ENCODE measurements at places on chromosomes 5 and 9.

GRCh38 chr5:53167836-53168235 lies 58.3 kb upstream of the MOCS2 start:
- H3K27ac ChIP-seq, result no peak overlapping the region
- H3K4me3 ChIP-seq, result no peak overlapping the region
- no peak for DNase-seq
- H3K4me1 ChIP-seq, result no peaks in the 10 kb centered on the region

DNA sequence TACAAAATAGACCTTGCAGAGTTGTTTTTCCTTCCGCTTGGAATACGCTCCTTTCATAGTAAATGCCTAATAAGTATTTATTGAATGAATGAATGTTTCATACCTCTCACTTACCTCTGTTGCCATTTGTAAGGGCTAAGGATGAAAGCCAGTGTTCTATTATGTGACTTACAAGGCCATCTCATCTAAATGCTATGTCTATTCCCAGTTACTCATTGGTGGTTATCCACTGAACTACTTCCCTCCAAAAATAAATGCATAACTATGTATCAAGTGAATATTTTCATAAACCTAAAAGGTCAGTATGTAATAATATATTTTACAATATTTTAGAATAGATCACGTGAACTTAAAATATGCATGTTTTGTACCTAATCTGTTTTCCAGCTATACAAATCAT lies 670.5 kb upstream of the RGMB start:
- DNase-seq, result no peak
- H3K4me1 ChIP-seq, result no peaks in the 10 kb centered on the region
- no peak overlapping the region for H3K27ac ChIP-seq
- H3K4me3 ChIP-seq, result no peak overlapping the region

DNA sequence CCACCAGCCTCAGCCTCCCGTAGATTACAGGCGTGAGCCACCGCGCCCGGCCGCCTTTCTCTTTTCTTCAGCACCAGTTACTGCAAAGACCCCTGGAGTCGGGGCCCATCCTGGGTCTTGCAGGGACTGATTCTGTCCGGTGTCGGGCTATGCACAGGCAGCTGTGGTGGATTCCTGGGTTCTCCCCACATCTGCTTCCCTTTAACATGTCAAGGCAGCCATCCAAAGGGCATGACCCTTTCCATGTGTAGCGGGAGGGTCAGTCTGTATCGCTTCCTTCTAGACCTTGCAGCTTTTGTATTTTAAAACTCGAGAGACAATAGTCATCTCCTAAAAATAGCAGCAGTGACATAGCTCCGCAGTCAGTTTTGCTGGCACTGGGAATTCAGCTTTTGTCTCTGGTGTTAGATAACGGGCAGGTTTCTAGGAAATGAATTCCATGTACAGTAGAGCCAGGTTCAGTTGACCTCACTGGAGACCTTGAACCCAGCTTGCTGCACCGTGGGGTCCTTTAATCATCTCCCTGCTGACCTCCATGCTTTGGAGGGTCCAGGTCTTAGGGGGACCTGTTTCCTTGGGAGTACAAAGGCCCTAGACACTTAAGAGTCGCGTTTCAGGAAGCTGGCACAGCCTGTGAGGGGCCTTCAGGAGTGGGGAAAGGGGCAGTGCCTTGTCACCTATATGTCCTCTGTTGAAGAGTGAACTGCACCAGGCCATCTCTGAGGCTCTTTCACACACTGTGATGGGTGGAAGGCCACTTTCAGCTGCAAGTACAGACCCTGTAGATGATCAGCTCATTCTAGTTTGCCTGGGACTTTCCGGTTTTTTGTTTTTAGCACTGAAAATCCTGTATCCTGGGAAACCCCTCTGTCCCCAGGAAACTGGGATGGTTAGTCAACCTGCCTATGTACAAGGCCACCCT lies 13.8 kb downstream of the ANKRD33B start:
- H3K36me3 ChIP-seq, result peaks cover 3% of the 10 kb centered on the region
- peaks cover 39% of the 10 kb centered on the region for H3K4me1 ChIP-seq
- H3K27me3 ChIP-seq, result peaks cover 2% of the 10 kb centered on the region

DNA sequence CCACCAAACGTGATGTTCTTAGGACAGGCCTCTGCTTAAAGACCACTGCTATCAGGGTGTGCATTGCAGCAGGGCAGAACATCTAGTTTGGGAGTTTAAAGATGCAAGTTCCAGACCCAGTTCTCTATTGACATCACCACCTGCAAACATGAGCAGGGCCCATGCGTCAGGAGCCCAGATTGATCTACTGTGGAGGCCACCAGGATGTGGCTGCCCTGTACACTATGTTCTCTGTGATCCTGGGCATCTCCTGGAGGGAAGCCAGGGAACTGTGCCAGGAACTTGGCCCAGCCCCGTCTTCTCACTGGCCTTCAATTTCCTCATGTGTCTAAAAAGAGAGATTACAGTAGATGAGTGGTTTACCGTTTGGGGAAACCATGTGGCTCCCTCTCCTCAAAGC lies 87.1 kb downstream of the PDE6A start:
- no peak overlapping the region for H3K4me3 ChIP-seq
- H3K27me3 ChIP-seq, result no peaks in the 10 kb centered on the region
- no peak overlapping the region for H3K27ac ChIP-seq
- H3K4me1 ChIP-seq, result peaks cover 15% of the 10 kb centered on the region

- no peak overlapping the region for H3K27ac ChIP-seq
- no peak for DNase-seq
- H3K27me3 ChIP-seq, result no peaks in the 10 kb centered on the region
- no peaks in the 10 kb centered on the region for H3K4me1 ChIP-seq
- H3K36me3 ChIP-seq, result no peaks in the 10 kb centered on the region
- H3K4me3 ChIP-seq, result no peak overlapping the region
Observed at GRCh38 chr5:22541037-22541436, 312.1 kb downstream of the CDH12 start.

GRCh38 chr5:72018143-72018803 lies 89.0 kb upstream of the MAP1B start:
- peak; percentile 61 for DNase-seq
- no peak overlapping the region for H3K27ac ChIP-seq
- no peaks in the 10 kb centered on the region for H3K4me1 ChIP-seq
- H3K4me3 ChIP-seq, result no peak overlapping the region

DNA sequence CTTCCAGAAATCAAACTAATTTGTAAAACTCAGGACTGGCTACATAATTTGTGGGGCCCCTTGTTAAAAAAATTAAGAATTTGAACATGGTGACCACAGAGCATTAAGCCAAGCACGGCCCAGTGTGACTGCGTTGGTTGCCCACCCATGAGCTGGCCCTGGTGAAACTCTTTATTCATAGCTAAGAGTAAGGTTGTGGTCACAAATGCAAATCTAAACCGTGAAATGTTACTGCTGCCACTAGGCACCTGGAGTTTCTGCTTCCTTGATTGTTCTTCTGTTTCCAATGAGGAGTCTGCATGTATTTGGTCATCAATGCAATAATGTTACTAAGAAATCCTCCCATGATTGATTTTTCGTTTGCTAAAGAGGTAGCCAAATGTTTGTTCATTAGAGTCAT lies 4.2 kb downstream of the GCNT1 start:
- H3K27me3 ChIP-seq, result no peaks in the 10 kb centered on the region

DNA sequence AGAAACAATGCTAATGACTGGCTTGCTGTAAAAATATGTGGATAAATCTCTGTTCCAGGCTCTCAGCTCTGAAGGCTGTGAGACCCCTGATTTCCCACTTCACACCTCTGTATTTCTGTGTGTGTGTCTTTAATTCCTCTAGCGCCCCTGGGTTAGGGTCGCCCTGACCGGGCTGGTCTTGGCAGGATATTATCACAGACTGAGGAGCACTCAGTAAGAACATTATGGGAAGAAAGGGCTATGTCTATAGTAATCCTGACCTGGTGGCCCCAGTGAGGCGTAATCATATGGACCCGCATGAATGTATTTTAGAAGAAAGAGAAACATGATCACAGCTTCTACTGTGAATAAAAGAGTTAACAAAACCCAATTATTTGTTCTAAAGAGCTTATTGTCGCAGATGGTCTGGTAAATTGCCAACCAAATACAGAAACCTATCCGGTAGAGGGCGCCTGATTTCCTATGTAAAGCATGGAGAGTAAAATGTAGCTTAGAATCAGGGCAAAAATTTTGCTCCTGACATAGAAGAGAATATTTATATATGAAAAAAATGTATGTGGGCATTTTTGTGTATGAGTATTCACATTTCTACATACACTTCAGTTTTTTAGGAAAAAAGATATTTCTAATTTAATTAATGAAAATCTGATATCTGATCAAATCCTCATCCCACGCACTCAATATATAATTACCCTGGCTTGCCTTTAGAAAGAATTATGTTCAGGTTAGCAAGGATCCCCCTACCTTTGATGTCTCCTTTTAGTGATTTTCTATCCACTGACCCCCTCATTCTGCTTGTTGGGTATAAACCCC lies 5.8 kb upstream of the IFNA1 start:
- DNase-seq, result no peak
- no peak overlapping the region for H3K4me3 ChIP-seq
- H3K4me1 ChIP-seq, result peaks cover 2% of the 10 kb centered on the region
- no peak overlapping the region for H3K27ac ChIP-seq
- no peaks in the 10 kb centered on the region for H3K36me3 ChIP-seq
- peaks cover 34% of the 10 kb centered on the region for H3K27me3 ChIP-seq

DNA sequence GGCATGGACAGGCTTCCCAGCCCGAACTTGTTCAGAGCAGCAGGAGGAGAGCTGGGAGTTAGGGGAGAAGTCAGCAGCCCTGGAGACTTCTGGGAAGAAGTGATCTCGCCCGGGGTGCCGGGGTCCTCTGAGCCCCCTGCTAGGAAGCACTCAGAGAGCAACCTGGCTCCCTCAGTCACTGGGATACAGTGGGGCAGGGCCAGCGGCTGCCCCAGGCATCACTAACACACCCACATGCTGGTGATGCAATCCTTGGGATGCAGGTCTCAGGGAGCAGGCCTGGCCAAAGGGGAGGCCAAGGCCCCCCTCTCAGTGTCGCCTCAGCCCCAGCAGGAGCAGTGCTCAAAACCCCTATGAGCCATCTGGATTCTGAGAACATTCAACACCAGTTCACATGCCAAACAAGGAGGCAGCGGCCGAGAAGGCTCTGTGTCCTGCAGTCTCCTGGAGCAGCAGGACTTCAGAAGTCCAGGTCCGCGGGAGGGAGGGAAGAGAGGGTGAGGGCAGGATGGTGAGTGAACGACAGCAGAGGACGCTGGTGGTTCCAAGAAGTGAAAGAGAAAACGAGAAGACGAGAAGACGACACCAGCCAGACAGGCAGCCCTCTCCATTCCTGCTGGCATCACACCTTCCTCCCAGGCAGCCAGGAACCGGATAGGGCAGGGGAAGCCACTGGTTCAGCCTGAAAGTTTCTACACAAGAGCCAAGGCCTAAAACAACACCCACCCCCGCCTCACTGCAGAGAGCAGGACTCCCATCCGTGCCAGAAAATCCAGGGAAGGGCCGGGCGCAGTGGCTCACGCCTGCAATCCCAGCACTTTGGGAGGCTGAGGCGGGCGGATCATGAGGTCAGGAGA lies 2.3 kb downstream of the PNPLA7 start:
- no peaks in the 10 kb centered on the region for H3K27me3 ChIP-seq
- H3K4me3 ChIP-seq, result no peak overlapping the region
- no peak for DNase-seq
- peaks cover 21% of the 10 kb centered on the region for H3K4me1 ChIP-seq
- H3K36me3 ChIP-seq, result no peaks in the 10 kb centered on the region

DNA sequence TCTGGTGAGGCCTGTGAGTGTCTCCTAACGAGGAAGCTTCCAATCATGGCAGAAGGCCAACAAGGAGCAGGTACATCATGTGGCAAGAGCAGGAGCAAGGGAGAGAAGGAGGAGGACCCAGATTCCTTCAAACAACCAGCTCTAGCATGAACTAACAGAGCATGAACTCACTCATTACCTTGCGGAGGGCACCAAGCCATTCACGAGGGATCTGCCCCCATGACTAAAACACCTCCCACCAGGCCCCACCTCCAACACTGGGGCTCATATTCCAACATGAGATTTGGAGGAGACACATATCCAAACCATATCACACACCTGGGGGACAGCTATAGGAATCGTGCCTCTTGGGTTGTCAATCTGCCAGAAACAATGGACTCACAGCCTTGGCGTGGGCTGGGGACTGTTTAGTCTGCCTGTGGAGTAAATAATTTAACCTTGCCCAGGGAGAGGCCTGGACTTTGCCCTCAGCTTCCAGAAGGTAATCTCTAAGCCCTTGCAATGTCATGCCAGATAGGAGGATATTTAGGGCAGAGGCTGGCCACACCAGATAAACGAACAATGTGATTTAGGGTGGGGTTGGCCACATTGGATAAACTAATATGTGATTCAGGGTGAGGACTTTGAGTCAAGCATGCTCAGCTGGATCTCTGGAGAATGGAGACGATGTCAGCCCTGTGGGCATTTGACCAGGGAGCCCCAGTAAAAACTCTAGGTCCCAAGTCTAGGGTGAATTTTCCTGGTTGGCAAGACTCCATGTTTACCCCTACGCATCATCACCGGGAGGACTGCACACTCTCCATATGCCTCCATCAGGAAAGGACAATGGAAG lies 13.6 kb upstream of the VDAC1 start:
- no peaks in the 10 kb centered on the region for H3K36me3 ChIP-seq
- H3K4me3 ChIP-seq, result no peak overlapping the region
- DNase-seq, result no peak
- no peak overlapping the region for H3K27ac ChIP-seq

DNA sequence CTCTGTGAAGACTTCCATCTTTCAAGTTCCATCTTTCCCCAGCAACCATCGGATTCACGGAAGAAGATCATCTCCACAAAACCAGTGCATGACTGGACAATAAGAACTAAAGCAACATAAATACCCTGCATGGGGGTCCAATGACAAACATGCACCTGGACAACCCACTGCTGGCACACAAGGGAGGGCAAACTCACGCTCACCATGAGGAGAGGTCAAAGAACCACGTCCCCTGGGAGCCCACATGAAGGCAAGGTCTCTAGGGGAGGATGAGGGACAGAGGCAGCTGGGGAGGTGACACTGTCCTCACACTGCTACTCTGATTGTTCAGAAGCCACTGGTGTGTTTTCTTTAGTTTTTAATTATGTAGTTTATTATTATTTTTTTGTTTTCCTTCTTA lies 190.8 kb downstream of the MED10 start:
- H3K27ac ChIP-seq, result no peak overlapping the region
- H3K4me3 ChIP-seq, result no peak overlapping the region
- no peak for DNase-seq
- no peaks in the 10 kb centered on the region for H3K4me1 ChIP-seq

- no peaks in the 10 kb centered on the region for H3K4me1 ChIP-seq
- no peak overlapping the region for H3K27ac ChIP-seq
- no peaks in the 10 kb centered on the region for H3K36me3 ChIP-seq
Observed at GRCh38 chr9:111176511-111176910, 138.2 kb upstream of the LPAR1 start.

GRCh38 chr5:107598958-107599357 lies 71.8 kb downstream of the EFNA5 start:
- no peak overlapping the region for H3K27ac ChIP-seq
- peaks cover 20% of the 10 kb centered on the region for H3K27me3 ChIP-seq
- no peak for DNase-seq
- H3K4me3 ChIP-seq, result no peak overlapping the region
- H3K4me1 ChIP-seq, result no peaks in the 10 kb centered on the region

- DNase-seq, result no peak
- H3K4me3 ChIP-seq, result no peak overlapping the region
- no peaks in the 10 kb centered on the region for H3K36me3 ChIP-seq
- H3K4me1 ChIP-seq, result no peaks in the 10 kb centered on the region
- H3K27ac ChIP-seq, result no peak overlapping the region
Observed at GRCh38 chr9:83231039-83231438, 168.1 kb upstream of the RASEF start.

GRCh38 chr5:178324481-178325310 lies 92.1 kb upstream of the PHYKPL start:
- H3K27ac ChIP-seq, result no peak overlapping the region
- H3K36me3 ChIP-seq, result no peaks in the 10 kb centered on the region
- H3K4me3 ChIP-seq, result no peak overlapping the region
- DNase-seq, result no peak

- no peak for DNase-seq
- H3K4me1 ChIP-seq, result no peaks in the 10 kb centered on the region
- H3K27me3 ChIP-seq, result no peaks in the 10 kb centered on the region
- no peak overlapping the region for H3K4me3 ChIP-seq
- H3K27ac ChIP-seq, result no peak overlapping the region
Observed at GRCh38 chr5:153670101-153670500, 179.6 kb downstream of the GRIA1 start.

Measured in activated CD8-positive, alpha-beta memory T cell treated with anti-CD3 and anti-CD28 coated beads, Interleukin-2, amount 10 ng/mL, durations not matched to agents 7 days and 5 days (primary cell).